ENCODE measurements at places on chromosomes 11 and 22. TPM values are rescaled to one million over a fixed set of nuclear protein-coding genes. Genes with fewer than 3 reads are reported as not detected.

DNA sequence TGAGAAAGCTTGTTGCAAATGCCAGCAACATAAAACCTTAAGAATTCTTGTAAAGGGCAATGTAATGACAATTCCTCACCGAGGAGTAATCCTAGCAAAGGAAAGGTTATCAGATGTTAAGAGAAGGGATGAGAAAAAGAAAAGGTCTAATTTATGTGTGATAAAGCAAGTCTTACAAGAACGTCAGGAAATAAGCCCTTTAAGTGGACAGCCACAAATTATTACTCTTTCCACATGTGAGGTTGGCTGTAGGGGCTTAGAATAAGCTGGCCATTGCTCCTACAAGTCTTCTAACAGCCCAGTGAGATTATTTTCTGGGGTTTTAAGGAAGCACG is 9.3 kb downstream of the LAYN start:
- ATAC-seq = no peak

DNA sequence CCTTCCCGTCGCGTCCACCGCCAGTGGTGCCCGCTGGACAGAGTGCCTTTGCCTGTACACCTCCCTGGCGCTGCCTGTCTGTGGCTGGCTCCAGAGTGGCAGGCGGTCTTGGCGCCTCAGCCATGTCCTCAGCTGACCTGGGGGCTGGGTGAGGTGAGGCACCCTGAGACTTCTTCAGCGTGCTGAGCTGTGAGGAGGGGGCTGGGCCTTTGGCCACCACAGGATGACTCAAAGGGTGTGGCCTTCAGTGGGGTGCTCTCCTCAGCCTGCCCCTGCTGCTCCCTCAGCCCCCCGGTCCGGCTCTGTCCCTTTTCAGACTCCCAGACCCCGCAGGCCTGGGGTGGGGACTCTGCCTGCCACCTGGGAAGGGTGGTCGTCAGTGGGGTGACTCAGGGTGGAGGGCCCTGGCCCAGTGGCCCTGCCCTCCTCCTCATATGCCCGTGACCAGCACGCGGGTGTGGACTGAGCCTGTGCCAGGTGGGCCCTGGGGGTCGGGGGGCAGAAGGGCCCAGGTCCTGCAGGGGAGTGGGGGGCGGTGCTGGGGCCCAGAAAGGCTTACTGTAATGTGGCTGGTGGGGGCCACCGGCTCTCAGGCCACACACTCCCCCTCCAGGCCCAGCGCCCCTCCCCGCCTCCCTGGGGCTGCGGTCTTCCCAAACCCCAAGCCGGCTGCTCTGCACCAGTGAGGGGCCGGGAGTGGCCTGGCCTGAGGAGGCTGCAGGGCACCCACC is 15.9 kb downstream of the CRELD2 start:
- no peak for ATAC-seq

DNA sequence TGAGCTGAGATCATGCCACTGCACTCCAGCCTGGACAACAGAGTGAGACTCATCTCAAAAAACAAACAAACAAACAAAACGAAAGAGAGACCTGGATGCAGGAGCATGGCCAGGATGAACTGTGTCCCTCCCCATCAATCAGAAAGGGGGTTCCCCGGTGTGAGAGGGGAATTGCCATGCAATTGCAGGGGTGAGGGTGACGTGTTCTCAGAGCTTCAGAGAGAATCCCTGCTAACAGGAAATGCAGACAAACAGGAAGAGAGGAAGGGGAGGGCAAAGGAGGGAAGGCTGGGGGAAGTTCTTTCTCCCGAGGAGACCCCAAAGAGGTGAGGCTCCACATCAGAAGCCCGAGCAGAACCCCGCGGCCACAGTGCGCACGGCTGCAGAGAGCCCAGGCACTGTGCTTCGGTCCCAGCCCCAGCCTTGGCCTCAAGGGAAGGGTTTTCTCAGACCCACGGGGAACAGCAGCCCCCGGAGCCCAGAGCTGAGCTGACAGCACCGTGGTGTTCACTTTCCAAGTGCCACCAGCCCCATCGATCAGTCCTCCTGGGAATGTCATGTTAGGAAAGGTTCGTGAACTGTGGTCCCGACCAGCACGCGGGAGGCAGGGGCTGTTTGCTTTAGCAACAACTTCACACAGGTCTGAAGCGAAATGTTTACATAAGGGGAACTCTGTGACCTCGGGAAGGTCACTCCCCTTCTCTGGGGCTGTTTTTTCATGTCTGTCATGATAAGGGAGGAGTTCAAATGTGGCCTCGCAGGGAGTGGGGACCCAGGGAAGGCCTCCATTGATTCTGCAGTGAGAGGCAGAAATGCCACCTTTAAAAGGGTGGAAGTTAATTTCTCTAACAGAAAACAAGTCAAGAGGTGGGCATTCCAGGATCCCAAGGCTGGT is 108.0 kb upstream of the ANO1 start:
- ATAC-seq = no peak

Gene OR51B5
- not detected for total RNA-seq

GRCh38 chr11:118703563-118704106 is 24.2 kb upstream of the TREH start:
- ATAC-seq = peak; percentile 22

DNA sequence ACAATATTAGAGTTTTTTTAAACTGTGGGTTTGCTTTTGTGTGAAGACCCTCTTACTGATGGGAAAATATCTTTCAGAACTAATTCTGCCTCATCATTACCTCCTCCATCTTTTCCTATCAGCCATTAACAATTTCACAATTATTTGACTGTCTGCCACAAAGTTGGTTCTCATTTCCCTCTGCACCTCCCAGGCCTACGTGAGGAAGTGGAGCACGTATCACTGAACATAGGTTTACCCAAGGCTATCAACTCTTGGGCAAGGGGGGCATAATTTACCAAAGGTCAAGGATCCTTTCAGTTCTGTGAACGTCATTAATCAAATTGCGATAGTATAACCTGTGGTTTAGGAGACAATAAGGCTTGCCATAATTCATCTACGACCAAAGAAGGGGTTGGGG is 60.0 kb downstream of the LIF start:
- ATAC-seq = no peak

Gene LRRC55
- total RNA-seq = not detected

GRCh38 chr11:118827118-118827517 is 36.2 kb upstream of the DDX6 start:
- ATAC-seq = no peak

DNA sequence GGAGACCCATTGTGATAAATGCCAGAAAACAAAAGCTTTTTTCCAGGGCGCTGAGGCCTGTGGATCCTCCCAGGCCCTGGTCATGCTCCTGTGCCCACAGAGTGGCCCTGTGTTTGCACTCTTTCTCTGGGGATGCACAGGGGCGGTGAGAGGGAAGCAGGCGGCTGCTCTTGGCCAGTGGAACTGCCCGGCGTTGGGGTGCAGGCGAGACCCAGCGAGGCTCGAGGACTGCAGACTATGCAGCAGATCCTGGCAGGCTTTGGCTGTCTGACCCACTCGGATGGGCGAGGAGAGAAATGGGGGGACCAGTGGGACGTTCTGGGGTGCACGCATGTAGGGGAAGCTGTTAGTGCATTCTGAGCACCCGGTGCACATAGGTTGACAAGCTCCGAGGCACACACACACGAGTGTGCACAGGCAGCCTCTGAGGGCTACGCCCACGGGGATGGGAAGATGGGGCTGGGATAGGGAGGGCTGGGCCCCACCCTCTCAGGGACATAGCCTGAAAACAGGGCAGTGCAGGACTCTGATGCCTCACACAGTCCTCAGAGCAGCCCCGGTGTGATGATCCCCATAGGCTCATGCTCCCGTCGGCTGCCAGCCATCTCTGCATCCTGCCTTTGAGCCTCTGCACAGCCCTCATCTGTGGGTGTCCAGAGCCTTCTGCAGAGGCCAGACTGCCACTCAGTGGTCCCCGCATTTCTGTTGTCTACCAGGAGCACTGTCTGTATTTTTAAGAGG is 1233.5 kb downstream of the BRD1 start:
- ATAC-seq = no peak

Gene MUC2
- not detected for total RNA-seq

Gene RAB36
- total RNA-seq = 3.9 TPM

Gene NLRP10
- not detected for total RNA-seq

DNA sequence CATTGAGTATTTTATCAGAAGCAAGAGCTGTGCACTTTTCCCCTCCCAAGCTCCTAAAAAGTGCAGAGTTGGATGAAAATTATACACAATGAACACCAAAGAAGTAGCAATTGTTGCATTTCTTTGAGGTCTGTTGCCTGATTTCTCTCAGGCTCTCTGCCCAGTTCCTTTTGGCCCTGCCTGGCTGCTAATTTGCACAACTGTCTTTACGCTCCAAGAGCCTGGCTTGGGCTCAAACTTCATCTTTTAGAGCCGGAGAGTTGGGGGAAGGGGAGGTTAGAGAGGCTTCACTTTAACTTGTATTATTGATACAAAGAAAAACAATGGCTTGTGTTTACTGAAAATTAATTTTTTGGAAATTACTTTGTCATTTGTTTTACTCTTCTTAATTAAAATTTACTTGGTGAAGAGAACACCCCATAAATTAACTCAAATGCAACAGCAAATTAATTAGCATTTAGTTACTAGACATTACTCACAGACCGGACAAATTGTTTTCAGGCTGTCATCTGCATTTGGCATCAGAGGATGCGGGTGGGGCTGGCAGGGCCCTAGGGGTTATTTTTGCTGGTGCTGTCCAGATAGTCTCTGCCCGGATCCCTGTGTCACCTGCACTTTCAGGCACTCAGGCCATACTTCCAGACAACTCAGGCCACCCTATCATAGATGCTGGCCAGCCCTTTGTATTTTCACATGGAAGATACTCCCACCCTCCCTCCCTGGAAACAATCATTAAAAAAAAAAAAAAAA is 407.3 kb downstream of the NXPE2 start:
- ATAC-seq = no peak

Gene IRAG1
- 408 TPM for total RNA-seq

Data from gastroesophageal sphincter (tissue), 4 donors.